NCI-H1417 treated with DMSO at 0.1 percent for 48 hours (cell line): ENCODE measurements at places on chromosomes 1 and 21.

- DNase-seq: no peak
Observed at GRCh38 chr1:36842448-36842847, 191.9 kb downstream of the GRIK3 start.

DNA sequence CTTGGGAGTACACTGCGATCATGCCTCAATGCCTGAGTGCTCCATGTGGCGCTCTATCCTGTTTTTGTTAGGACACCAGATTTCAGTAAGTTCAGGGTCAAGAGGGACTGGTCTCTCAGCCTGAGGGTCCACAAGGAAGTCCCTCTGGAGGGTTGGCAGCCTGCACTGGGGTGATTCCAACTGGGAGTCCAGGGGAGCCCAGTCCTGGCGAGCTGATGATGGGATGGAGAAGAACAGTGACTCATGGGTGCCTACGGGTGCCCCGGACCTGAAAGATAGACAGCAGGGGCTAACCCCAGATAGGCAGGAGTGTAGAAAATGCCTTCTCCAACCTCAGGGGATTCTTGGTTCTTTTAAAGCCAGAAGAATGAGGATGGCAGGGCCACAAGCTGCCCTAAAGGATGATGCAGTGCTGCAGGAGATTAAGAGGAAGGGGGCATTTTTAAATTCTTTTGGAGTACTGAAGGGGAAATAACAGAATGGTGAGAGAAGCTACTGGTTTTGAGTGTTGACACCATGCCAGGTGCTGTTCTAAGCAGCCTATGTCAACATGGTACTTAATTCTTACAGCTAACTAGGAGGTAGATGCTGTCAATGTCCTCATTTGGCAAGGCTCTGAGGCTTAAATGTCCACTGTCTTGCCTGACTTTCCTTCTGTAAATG is 68.4 kb upstream of the TLR5 start:
- DNase-seq: no peak

GRCh38 chr1:112557385-112557784 is 48.6 kb downstream of the WNT2B start:
- DNase-seq: no peak

DNA sequence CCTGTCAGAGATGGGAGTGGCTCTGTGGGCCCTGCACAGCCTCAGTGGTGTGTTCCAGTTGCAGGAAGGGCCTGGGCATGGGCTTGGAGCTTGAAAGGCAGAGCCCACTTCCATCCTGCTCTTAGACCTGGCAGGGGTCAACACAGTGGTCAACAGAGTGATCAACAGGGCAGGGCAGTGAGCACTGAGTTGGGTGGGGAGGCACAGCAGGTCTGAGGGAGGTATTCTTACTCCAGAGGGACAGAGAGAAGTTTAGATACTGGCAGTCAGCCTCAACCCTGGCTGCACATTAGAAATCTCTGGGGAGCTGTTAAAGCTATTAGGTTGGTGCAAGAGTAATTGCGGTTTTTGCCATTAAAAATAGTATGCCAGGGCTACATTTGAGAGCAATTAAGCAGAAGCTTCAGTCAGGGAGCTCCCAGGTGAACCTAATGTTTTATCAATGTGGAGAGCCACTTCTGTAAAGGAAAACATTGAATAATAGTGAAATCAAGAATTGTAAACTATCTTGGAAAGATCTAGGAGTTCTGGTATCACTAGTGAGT is 37.7 kb downstream of the SH3BGR start:
- no peak for DNase-seq

GRCh38 chr1:66623812-66624211 is 89.9 kb downstream of the SGIP1 start:
- DNase-seq: no peak

DNA sequence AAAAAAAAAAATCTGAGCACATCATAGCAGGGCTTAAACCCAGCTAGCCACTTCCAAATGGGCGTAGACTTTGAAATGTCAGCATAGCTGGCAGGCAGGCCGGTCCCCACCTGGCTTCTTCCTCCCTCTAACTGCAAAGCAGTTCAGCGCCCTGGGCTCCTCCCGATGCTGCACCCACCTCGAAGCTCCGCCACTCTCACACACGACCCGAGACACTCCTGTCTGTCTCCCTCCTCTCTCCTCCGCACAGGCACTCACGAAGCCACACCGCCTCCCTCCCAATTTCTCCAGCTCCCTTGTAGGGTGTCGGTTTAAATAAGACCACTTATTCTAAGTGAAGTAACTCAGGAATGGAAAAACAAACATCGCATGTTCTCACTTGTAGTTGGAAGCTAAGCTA is 301.3 kb downstream of the NPHP4 start:
- no peak for DNase-seq

GRCh38 chr1:33311706-33312412 is 9.0 kb downstream of the A3GALT2 start:
- no peak for DNase-seq

GRCh38 chr21:35619184-35619583 is 441.1 kb downstream of the SETD4 start:
- no peak for DNase-seq

- DNase-seq: no peak
Observed at GRCh38 chr1:12202577-12202976, 27.3 kb upstream of the VPS13D start.

GRCh38 chr1:224773646-224774045 is 155.8 kb upstream of the DNAH14 start:
- DNase-seq: no peak

- peak; percentile 53 for DNase-seq
Observed at GRCh38 chr21:45478115-45478801, 64.0 kb downstream of the SLC19A1 start.

DNA sequence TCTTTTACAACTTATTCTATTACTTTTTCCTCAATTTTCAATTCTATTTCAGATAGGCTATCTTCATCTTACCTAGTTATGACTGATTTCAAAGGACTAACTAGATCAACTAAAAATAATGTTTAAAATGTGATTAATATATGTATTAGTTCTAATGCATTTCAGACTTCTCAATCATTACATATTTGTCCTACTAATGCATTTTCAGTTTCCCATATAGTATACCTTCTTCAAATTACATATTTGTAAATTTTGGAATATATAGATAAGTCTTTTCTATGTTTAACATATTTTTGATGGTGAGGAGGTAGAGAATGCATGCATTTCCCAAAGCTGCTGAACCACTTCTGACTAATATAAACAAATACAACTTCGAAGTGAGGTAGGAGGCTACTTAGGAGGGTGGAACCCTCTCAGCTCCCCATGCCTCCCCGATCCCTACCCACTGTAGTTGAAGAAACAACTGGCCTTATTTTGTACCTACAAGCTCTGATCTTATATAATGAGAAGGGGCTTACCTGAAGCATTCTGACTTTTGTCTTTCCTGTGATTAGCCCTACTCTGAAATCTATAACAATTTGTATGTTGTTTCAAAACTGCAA is 1.7 kb downstream of the TRMT1L start:
- no peak for DNase-seq

GRCh38 chr1:235022981-235023710 is 105.5 kb downstream of the TOMM20 start:
- no peak for DNase-seq

- DNase-seq: peak; percentile 25
Observed at GRCh38 chr1:15671430-15671829, 12.7 kb upstream of the PLEKHM2 start.

- no peak for DNase-seq
Observed at GRCh38 chr1:1752636-1753606, 25.3 kb downstream of the NADK start.

DNA sequence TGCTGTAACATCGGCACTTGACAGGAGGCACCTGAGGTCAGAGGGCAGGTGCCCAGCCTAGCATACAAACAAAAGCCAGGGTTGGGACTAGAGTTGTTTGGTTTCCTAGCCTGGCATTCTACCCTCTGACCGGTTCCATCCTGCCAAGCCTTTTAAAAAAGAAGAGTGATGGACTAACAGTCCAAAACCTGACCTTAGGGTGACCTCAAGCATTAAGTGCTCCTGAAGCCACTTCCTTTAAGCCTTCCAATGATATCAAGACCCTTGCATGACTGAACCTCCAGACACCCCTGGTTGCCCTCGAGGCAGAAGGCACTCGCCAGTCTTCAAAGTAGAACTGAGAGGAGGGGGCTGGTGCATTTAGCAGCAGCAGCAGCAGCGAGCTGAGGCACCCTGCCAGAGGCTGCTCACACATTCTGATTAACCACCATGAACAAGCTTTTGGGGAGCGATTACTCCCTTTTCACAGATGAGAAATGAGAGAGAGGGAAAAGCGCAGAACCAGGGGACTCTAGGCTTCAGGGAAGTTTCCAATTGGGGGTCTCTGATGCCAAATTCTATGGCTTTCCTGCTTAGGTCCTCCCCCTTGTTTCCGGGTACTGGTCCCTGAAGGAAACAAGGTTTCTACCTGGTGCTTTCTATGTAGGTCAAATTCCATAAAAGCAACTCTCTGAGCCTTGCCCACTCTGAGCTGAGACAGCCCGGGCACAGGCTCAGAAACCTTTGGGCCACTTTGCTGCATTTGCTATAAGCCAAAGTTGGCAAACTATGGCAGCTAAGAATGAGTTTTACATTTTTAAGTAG is 9.2 kb downstream of the SLC2A1 start:
- DNase-seq: no peak

DNA sequence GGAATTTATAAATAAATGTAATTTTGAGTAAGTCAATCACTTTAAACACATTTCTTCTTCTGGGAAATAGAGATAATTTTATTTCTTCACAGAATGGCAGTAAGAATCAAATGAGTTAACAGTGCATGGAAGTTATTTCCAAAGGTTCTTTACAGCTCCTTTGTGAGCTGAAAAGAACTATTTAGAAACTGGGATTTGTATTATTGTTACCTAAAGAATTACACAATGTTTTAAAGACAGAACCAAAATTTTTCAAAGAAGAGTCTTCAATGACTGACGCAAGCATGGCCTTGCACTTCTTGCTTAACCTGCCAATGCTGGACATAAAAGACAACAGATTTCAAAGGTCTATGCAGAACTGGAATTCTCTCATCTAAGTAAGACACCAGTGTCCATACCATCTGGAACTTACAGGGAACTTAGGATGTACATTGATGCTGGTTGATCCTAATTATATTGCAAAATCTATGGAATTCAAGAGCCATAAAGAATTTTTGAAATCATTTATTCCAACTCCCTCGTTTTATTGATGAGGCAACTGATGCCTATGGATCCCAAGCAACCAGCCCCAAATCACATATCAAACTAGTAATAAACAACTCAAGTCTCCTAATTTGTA is 2.7 kb downstream of the COLGALT2 start:
- DNase-seq: no peak

- no peak for DNase-seq
Observed at GRCh38 chr1:109796484-109797302, 33.0 kb upstream of the EPS8L3 start.

GRCh38 chr1:6521536-6521935 is 30.1 kb upstream of the PLEKHG5 start:
- no peak for DNase-seq

DNA sequence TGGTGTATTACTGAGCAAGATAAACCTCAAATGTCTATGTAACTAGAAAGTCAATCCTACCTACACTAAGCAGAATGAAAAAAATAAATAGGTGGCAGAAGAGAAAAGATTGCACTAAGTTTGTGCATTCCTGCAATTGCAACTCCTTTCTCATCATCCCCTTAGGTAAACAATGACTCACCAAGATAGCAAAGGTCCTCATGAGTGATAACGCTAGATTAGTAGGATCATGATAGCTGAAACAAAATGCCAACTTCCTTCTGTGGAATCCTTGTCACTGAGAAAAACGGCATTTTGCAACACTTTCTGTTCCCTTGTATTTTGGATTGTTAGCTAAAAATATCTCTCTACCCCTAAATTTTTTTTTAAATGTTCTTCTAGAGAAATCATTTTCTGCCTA is 20.0 kb upstream of the FCER1A start:
- DNase-seq: no peak

GRCh38 chr1:156953571-156953970 is 33.1 kb downstream of the LRRC71 start:
- no peak for DNase-seq

DNA sequence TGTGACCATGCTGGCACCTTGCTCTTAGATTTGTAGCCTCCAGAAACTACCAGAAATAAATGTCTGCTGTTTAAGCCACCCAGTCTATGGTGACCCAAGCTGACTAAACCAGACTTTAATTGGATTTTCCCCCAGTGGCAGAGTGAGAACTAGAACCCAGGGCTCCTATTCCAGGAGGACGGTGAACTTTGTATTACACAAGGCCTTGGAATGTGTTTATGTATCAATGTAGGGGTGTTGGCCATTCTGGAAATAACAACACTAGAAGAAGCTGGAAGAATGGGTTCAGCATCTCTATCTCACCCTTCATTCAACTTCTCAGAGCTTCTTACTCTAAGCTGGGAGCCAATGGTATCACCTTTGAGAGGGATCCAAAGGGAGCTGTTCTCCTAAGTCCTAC is 37.0 kb downstream of the ARHGEF11 start:
- no peak for DNase-seq

GRCh38 chr1:6509919-6510291 is 18.4 kb upstream of the PLEKHG5 start:
- DNase-seq: no peak

DNA sequence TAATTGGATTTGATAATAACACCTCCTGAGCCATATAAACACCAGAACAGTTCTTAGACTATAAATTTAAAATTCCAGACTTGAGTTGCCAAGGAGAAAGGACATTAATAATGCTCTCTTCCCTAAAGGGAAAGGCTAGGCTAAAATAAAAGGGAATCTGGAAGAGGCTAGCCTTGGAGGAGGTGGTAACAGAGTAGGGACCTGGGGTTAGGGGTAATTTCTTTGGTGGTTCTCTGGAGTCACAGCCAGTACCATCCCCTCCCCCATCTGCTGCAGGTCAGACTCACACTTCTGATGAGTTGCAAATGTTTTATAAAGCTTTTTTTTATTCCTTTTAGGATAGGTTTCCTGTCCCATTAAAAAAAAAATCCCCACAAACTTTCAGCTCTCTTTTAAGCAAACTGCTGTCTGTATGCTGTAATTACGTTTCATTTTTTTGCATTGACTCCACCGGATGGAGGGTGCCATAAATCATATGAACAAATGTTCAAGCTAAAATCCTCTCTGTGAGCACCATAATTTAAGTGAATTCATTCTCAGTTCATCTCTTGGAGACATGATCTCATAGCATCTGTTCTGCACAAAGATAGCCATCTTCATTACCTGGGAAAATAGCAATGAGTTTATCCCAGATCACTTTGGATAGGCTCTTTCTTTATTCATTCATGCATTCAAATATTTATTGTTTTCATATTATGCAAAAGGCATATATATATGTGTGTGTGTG is 379.6 kb downstream of the TTLL7 start:
- no peak for DNase-seq

DNA sequence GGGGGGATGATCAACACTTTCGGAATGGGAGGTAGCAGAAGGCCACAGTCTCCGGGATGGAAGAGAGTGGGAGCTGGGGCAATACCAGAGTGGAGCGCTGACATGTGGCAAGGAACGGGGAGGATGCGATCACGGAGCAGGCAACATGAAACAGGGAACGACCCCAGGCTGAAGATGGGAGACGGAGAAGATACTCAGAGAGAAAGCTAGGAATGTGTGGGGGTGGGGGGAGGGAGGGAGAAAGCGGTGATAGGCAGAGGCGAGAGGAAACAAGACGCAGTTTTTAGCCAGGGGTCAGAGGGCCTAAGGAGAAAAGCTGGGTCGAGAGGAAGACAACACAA is 577 bp downstream of the RAB3GAP2 start:
- no peak for DNase-seq

- DNase-seq: no peak
Observed at GRCh38 chr1:54952950-54953718, 27.3 kb upstream of the TMEM61 start.

GRCh38 chr1:86419277-86419903 is 4.6 kb upstream of the CLCA2 start:
- DNase-seq: no peak
